ENCODE measurements at places on chromosomes 13 and 19.

GRCh38 chr13:21639561-21639960 is 31.3 kb upstream of the FGF9 start:
- no peak for DNase-seq

- no peak for DNase-seq
Measured at GRCh38 chr13:113145911-113146598, 12.4 kb upstream of the PROZ start.

DNA sequence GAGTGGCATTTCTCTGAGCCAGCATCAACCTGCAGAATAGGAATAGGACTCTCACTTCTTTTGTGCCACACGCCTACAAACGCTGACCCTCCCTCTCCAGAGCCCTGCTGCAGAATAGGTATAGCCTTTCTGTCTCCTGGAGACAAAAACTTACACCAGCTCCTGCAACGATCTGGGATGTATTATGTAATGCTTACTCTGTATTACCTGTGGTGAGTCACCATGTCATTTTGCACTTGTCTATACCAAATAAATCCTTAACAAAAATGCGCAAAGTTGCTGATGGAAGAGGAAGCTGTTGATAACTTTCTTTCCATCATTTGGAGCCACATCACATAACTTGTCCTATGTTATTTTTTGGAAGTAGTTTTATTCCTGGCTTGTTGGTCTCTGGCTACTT is 155.8 kb upstream of the FNDC3A start:
- DNase-seq: no peak

DNA sequence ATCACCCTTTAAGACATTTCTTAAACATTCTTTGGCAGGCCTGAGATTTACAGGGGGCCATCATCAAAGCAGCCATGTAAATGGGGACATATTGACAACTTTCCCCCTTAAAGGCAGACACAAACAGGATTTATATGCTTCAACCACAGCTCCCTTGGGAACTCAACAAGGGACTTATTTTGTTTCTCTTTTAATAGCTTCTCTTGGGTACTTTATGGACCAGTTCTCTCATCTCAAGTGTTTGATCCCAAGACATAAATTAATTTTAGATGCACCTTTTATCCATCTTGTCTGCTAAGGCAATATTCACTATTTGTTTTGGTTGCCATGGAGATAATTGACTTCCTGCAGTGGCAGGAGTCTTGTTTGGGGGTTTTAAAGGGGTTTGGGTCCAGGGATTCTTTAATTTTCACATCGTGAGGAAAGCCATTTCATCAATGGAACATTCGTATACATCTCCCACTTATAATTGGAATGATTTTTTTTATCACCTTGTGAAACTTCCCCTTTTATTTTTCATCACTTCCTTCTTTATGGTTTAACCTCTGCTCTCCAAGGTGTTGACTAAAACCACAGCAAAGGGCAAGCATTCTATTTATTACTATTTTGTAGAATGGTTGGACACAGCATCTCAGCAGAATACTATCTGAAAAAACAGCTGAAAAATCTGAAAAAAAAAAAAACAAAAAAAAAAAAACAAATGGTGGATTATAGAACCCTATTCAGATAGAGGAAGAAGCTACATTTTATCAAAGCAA is 726.0 kb downstream of the DIAPH3 start:
- DNase-seq: no peak

GRCh38 chr19:47509973-47510372 is 4.9 kb downstream of the NAPA start:
- no peak for DNase-seq

DNA sequence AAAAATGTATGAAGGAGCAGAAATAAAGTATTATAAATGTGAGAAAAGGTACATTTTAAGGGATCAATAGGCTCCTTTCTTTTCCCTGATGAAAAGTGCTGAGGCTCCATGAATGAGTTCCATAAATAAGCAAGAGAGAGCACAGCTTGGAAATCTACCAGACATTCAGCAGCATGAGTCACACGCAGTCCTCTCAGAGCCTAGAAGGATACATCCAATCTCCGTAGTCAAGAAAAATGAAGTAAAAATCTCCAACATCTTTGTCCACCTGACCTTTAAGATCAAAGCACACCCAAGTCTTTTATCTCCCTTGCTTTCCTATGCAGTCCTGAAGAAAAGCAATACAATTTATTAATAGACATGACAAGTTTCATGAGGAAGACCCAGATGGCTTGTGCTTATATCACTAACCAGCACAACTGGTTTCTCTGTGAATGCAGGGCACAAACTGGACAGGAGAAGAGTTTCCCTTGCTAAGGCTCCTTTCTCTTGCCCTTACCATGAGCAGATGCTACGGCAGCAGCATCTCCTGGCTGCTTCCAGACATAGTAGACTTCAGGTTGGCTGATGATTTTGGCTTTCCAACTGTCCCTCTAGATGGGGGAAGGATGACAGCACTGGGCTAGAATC is 730.8 kb downstream of the EFNB2 start:
- peak; percentile 21 for DNase-seq

DNA sequence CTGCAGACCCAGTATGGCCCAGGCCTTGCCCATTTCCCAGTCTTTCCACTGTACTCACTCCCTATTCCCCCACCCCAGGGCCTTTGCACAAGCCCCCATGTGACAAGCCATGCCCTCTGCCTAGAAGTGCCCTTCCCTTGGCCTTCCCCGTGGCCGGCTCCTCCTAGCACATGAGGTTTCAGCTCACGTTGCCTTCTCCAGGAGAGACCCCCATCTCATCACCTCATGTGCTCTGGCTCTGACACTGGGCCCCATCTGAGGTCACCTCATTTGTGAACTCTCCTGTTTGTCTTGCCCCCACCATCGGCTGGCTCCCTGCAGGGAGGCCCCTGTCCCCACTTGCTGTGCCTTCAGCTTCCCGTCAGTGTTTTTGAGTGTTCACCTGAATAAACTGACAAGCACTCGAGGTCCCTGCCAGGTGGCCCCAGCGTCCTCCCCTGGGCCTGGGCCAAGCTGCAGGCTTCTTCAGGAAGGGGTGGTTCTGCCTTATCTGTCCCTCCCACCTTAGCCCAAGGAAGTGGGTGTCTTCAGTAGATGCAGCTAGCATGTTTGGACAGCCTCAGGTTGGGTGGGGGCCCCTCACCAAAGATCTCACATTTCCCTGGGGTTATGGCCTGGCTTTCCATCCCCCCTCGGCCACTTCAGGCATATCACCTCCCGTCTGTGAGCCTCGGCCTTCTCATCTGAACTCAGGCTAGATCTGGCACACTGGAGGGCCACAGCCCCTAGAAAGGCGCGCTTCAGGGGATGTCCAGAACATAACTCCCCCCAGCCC is 3.8 kb upstream of the SLC25A42 start:
- no peak for DNase-seq

DNA sequence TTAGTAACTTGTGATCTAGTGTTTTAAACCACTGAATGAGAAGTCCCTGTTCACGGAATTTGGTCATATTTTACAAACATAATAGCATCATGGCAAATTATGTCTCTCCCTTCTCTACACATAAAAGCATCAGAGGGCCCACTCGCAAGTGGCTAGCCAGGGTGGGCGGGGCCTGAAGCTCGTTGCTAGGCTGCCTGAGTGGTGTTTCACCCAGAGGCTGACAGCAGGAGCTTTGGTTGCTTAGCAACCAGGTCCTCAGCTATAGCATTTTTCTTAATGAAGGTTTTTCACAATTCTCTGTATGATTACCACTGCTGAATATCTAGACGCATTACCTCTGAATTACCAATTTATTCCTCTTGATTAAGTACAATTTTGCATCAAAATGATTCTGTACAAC is 126.5 kb downstream of the NALCN start:
- DNase-seq: peak; percentile 23

- DNase-seq: no peak
Measured at GRCh38 chr13:54361460-54361859, 1332.8 kb downstream of the OLFM4 start.

GRCh38 chr13:43805071-43805468 is 18.3 kb upstream of the ENOX1 start:
- DNase-seq: peak; percentile 81

- DNase-seq: peak; percentile 15
Measured at GRCh38 chr19:28468701-28469459, 744.1 kb downstream of the UQCRFS1 start.

- DNase-seq: no peak
Measured at GRCh38 chr19:23321953-23322549, 71.9 kb upstream of the ZNF724 start.

GRCh38 chr13:60111691-60112090 is 52.0 kb downstream of the DIAPH3 start:
- no peak for DNase-seq

- DNase-seq: peak; percentile 37
Measured at GRCh38 chr13:20828539-20829364, 55.0 kb upstream of the EEF1AKMT1 start.

DNA sequence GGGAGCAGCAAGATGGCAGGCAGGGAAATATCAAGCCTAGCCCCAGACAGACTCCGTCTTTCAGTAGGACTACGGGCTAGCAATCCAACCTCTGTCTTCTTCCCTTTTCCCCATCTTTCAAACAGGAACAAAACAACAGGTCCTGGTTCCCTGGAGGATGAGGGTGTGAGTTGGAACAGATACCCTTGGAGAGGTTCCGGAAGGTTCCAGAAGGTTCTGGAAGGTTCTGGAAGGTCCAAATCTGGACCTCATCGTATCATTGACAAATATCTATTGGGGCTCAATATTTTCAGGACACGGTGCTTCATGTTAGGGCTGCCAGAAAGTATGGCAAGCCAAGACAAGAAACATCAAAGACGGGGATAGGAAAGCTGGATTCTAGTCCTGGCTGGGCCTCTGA is 28.5 kb upstream of the FEM1A start:
- no peak for DNase-seq

- no peak for DNase-seq
Measured at GRCh38 chr13:29576581-29576980, 18.9 kb downstream of the SLC7A1 start.

- DNase-seq: no peak
Measured at GRCh38 chr19:3210347-3211017, 14.0 kb upstream of the CELF5 start.

DNA sequence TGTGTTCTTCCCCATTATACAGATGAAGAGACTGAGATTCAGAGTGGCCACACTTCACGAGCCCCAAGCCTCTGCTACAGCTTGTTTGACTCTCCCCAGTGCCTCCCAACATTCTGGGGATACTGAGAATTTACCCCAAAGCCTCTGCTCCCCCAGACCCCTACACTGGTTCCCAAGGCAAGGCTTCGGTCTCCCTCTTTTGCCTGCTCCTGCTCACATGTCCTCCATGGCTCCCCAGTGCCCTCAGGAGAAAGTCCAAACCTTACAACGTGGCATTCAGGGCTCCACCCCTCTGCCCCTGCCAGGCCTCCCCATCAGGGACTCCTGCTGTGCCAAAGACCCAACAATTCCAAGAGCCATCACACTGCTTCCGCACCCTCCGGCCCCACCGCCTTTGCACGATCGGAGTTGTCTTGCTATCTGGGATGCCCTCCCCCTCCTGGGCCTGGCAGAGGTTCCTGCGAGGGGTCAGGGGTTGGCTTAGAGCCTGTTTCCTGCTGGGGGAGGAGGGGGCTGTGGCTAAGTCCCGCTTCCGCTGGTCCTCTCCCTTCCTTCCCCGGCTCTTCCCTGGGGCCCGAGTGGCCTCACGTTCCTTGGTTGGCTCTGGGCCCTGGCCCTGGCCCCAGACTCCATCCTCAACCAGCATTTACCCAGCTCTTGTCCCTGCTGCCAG is 15.4 kb downstream of the GTPBP3 start:
- no peak for DNase-seq

GRCh38 chr13:113851480-113851803 is 12.4 kb downstream of the GAS6 start:
- DNase-seq: no peak

GRCh38 chr13:106042996-106043581 is 492.4 kb downstream of the EFNB2 start:
- no peak for DNase-seq

- no peak for DNase-seq
Measured at GRCh38 chr13:67950603-67951002, 720.5 kb upstream of the PCDH9 start.

GRCh38 chr19:1248139-1248785 is at the start of gene MIDN:
TSS of gene MIDN (plus strand) at chr19:1248583. CDS start at chr19:1250297, 1,714 bp downstream.
- peak; percentile 71 for DNase-seq

DNA sequence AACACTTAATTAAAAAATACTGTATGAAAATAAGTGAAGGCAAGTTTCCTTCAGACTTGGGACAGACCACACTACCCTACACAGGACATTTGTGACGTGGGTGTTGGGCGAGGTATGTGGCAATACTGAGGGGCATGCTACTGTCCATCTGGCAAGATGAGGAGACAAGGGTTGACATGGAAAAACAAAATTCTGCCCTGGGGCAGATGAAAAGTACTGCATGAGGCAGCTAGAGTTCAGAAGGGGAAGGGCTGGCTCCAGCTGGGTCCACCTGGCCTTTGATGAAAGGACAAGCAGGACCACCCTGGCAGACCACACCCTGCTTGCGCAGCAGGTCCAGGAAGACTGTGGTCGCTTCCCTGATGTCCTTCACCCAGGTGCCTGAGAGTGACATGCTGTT is 43.2 kb downstream of the LATS2 start:
- no peak for DNase-seq

GRCh38 chr13:46861959-46862358 is 34.9 kb downstream of the HTR2A start:
- no peak for DNase-seq

- DNase-seq: no peak
Measured at GRCh38 chr19:1850809-1851653, 2.7 kb upstream of the REXO1 start.

DNA sequence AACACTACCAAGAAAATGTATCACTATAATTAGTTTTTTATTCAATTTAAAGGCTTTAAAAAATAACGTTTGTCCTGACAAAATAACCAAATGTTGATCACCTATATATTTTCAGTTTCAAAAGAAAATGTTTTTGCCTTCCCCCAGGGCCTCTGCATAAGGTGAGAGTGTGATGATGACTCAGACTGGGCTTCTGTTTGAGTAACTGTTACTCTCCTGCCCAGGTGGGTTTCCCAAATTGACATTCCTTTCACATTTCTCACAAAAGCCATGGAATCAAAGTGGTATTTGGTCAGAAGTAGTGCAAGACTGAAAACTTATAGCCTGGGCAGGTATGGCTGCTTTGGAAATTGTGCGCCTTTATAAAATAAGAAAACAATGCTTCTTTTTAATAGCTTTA is 180.6 kb downstream of the COG6 start:
- DNase-seq: no peak

GRCh38 chr13:33629605-33630360 is 188.2 kb upstream of the RFC3 start:
- DNase-seq: no peak

DNA sequence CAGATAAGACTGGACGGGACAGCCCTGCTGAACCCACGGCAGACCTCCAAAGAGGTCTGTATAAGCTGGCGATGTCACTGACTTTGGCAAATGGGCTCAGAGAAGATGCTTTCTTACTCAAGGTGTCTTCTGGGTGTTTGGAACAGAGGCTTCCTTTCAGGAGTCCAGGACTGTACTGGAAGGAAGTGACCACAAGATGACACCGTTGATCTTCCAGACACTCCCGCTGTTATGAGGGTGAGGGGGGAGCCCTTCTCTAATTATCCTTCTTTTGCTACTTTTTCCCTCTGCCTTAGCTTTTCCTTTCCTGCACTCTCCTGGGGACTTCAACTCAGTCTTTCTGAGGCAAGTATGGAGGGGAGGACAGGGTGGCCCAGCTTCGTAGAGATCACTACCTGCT is 65.2 kb upstream of the ZNF599 start:
- no peak for DNase-seq

Measured in fibroblast of skin of left quadriceps (primary cell).